ENCODE measurements at places on chromosomes 5 and 9.

- DNase-seq, result no peak
Observed at GRCh38 chr9:132986114-132986513, 7.6 kb downstream of the GFI1B start.

GRCh38 chr9:114115654-114116125, 16.6 kb upstream of the KIF12 start:
- DNase-seq, result no peak

GRCh38 chr9:80602291-80602690, 1030.5 kb downstream of the TLE4 start:
- no peak for DNase-seq

DNA sequence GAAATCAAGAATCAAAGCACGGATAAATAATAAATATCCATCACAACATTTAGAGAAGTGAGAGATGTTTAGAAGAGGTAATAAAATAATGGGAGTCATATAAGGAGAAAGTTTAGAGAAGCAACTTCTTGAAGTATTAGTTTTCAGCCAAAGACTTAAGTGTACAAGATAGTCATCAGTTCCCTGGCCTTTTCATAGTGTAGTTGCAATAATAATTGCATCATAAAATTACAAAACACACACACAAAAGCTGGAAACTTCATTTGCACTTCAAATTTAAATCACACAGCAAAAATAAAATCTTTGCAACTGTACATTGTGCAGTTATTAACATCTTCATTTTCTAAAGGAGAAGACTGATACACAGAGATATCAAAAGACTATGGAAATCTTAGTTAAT, 319.1 kb upstream of the RGMB start:
- no peak for DNase-seq

DNA sequence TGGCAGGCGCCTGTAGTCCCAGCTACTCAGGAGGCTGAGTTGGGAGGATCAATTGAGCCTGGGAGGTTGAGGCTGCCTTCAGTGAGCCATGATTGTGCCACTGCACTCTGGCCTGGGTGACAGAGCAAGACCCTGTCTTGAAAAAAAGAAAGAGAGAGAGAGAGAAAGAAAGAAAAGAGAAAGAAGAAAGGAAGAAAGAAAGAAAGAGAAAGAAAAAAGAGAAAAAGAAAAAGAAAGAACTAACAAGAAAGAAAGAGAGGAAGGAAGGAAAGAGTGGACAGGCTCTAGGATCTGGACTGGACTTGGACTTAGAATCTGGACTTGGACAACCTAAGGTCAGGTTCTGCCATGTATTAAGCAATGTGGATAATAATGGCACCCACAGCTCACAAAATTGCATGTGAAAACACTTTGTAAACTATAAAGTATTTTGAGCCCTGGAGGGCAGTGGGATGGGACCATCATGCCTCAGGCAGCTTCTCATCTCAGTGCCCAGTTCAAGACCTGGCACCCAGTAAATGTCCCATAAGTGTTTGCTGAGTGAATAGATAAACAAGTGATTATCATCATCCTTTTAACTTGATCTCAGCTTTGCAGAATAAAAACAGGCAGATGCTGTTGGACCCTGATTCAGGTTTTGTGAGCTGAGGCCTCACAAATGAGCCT, 12.8 kb upstream of the PHF19 start:
- DNase-seq, result no peak

GRCh38 chr5:133048993-133049725, 2.7 kb upstream of the HSPA4 start:
- no peak for DNase-seq

GRCh38 chr5:109045710-109046109, 298.0 kb downstream of the FER start:
- no peak for DNase-seq

GRCh38 chr5:81965524-81965923, 6.3 kb upstream of the ATG10 start:
- no peak for DNase-seq

DNA sequence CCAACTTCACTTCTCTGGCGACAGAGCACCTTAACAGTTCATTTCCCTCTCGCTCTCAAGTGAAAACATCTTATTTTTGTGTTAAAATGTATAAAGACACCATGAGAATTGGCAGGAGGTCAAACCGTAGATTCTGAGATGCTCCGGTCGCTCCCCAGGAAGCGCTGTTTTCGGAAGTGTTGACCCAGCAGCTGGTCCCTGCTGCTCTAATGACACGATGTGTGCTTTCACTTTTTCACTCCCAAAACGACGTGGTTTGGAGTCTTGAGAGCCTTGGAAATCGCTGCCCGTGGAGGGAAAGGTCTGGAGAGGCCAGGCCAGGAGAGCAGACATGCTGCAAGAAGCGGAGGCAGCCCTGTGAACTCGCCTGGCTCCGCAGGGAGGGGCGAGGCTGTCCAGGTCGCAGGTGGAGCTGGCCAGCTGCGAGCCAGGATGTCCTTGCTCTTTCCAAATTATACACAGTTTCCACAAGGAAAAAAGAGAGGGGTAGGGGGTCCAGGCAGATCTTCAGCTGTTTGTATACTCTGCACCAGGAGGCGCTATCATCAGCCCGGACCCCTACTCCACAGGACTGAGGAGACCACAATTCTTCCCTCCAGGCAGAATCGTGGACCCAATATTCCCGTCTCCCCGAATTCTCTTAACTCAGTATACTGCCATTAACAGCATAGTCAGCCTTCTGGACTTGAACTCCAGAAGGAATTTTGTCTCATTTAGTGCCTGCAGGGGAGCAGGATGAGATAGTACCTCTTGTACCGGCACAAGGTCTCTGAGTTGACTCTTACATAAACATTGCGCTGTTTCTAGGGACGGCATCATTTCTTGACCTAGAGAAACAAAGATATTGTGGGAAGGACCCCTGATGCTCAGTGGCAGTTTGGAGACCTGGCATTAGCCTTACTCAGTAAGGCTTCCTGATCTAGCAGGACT, 248.6 kb upstream of the ANKRD55 start:
- peak; percentile 13 for DNase-seq

- no peak for DNase-seq
Observed at GRCh38 chr5:90590-91547, 1.1 kb upstream of the PLEKHG4B start.

GRCh38 chr9:8564960-8565359, 765.4 kb upstream of the DMAC1 start:
- no peak for DNase-seq

GRCh38 chr9:5488221-5489008, 21.9 kb upstream of the PDCD1LG2 start:
- DNase-seq, result no peak

- DNase-seq, result no peak
Observed at GRCh38 chr9:133569121-133569785, 34.7 kb downstream of the ADAMTSL2 start.

DNA sequence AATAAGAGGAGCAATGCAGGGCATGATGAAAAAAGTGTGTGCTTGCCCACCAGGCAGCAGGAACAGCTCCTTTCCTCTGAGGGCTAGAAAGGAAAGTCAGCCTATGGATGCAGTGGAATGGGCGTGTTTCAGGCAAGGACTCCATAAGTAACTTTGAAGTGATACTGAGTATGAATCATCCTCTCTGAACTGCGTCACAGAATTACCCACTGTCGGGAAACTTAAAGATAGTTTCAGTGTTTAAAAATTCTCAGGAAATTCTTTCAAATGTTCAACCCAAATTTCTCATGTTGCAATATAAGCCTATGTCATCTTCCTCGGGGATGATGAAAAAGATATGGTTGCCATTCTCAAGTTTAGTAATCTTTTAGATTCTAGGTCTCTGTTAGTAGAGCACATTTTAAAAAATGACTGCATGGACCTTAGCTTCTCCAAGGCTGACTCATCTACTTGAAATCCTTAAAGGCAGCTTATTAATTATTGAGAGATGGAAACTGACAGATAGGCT, 27.7 kb downstream of the PTCD2 start:
- no peak for DNase-seq

GRCh38 chr5:40791715-40792139, 6.4 kb downstream of the PRKAA1 start:
- DNase-seq, result no peak

GRCh38 chr5:94670726-94671125, 52.3 kb downstream of the SLF1 start:
- DNase-seq, result no peak

DNA sequence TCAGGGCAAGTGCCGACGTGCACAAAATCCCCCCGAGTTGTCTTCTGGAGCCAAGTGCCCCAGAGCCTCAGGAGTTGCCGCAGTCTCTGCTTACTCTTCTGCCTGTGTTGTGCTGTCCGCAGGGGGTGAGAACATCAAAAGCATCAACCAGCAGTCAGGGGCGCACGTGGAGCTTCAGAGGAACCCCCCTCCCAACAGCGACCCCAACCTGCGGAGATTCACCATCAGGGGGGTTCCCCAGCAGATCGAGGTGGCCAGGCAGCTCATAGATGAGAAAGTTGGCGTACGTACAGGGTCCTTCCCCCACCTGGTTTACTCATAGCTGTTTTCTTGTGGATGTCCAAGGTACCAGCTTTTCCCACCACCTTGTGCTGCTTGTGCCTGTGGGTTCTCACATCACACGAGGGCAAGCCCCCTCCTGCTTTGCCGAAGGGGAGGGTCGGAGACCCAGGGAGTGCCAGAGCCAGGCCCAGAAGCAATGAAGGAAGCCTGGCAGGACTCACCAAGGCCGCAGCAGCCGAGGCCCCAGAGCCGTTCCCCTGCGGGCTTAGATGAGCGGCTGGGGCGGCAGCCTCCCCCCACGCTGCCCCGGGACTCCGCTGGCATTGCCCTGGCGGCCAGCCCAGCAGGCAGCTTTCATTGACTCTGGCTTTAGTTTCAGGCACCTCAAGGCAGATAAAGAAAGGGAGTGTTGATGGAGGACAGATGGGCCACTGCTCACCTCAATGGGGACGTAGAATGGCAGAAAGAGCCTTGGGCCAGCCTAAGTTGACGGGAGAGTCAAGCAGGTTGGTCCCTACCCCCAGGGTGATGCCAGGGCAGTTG, 33.7 kb upstream of the PRDM12 start:
- no peak for DNase-seq

- DNase-seq, result no peak
Observed at GRCh38 chr9:37034938-37035647, 1.0 kb upstream of the PAX5 start.

DNA sequence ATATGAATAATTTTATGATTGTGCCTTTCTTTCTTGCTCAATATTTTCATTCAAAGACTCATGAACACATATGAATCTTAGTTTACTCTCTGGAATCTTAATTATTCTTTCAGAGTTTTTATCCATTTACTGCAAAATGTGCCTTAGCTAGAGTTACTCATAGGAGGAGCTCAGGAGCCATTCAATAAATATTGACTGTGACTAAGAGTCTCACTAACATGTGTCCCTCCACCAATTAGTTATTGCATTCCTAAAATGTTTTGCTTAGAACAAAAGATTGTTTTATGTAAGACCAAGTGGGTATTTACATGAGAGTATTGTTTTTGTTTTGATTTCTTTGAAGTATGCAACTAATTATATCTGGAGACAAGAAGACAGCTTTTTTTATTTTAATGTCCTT, 218.4 kb upstream of the MAST4 start:
- no peak for DNase-seq

GRCh38 chr9:26975728-26976707, 19.8 kb downstream of the IFT74 start:
- DNase-seq, result no peak

GRCh38 chr5:1638658-1639400, 115.1 kb upstream of the LPCAT1 start:
- DNase-seq, result no peak

DNA sequence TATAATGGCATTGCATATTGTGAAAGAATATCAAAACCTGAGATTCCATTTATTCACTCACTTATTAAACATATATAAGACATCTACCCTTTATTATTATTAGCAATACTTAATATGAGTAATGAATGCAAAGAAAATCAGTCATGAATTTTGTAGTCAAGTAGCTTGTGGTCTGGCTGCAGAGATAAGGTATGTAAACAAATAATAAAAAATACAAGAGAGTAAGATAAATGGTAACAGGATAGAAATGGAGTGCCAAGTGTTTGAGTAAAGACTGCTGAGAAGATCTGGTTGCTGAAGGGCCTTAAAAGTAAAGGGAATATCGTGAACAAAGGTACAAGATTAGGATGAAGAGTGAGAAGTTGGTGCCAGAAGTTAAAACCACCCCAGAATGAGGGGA, 18.4 kb downstream of the TRIM32 start:
- no peak for DNase-seq

DNA sequence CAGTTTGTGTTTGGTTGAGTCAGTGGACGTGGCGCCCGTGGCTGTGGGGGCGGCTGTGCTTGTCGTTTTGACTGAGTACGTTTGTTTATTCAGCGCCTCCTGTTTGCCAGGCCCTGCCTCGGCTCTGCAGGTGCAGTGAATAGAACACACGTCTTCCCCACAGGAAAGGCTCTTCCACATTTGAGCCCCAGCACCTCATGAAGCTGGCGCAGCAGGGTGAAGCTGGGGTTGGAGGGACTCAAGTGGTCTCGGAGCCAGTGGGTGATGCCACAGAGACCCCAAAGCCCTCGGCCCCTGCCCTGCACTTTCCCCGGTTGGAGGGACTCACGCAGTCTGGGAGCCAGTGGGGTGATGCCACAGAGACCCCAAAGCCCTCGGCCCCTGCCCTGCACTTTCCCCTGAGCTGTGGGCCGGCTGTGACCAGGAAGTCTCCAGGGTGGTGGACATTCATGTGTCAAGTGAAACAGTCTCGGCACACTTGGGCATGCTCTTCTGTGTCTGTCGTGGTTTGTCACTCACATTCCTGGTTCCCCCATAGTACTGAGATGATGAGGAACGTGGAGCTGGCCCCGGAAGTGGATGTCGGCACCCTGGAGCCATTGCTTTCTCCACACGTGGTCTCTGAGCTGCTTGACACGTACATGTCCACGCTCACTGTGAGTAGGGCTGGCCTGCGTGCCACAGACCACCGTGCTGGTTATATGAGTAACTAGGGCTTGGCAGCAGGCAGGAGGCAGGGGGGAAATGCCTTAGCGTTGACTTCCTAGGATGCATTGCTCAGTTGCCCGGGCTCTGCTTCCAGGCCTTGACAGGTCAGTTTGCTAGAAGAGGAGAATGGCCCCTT, 13.6 kb downstream of the EXOC3 start:
- DNase-seq, result no peak

GRCh38 chr5:160539431-160539830, 117.8 kb downstream of the PTTG1 start:
- peak; percentile 32 for DNase-seq

GRCh38 chr5:178524093-178524882, 65.9 kb downstream of the COL23A1 start:
- DNase-seq, result no peak

- DNase-seq, result no peak
Observed at GRCh38 chr5:66743344-66743743, 147.2 kb downstream of the MAST4 start.

GRCh38 chr5:17734011-17734410, 99.8 kb downstream of the TAF11L14 start:
- DNase-seq, result no peak

- no peak for DNase-seq
Observed at GRCh38 chr5:78647838-78648358, 674 bp downstream of the LHFPL2 start.

GRCh38 chr5:116068028-116068632, 16.7 kb upstream of the COMMD10 start:
- no peak for DNase-seq

- DNase-seq, result no peak
Observed at GRCh38 chr5:9957214-9957613, 292.5 kb downstream of the ATPSCKMT start.
